ENCODE measurements at places on chromosomes 16 and 17. TPM values are rescaled to one million over a fixed set of nuclear protein-coding genes. Genes with fewer than 3 reads are reported as not detected.

GRCh38 chr17:13074026-13074425 lies 56.2 kb upstream of the ELAC2 start:
- no peaks in the 10 kb centered on the region for H3K4me1 ChIP-seq
- no peaks in the 10 kb centered on the region for H3K36me3 ChIP-seq
- DNase-seq: no peak
- no peak overlapping the region for H3K27ac ChIP-seq

- no peaks in the 10 kb centered on the region for H3K36me3 ChIP-seq
- H3K4me3 ChIP-seq: no peak overlapping the region
- peaks cover 12% of the 10 kb centered on the region for H3K27me3 ChIP-seq
- H3K4me1 ChIP-seq: no peaks in the 10 kb centered on the region
- DNase-seq: no peak
These were observed 21.3 kb upstream of the SALL1 start for GRCh38 chr16:51172368-51172767.

DNA sequence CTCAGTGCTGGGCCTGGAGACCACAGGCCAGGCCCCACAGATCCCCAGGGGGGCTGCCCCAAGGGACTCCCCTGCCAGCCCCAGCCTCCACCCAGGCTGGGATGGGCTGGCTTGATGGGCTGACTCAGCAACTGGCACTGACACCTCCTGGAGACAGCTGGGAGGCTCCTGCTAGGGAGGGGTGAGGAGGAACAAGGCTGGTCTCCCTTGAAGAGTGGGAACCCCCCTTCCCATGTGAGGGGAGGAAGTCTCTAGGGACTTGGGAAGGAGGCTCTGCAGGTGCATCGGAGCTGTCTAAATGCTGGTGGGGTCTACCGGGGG lies 10.4 kb downstream of the NHERF1 start:
- peaks cover 79% of the 10 kb centered on the region for H3K4me1 ChIP-seq
- H3K36me3 ChIP-seq: peaks cover 31% of the 10 kb centered on the region
- H3K27ac ChIP-seq: peak overlapping the region; percentile 88
- no peaks in the 10 kb centered on the region for H3K27me3 ChIP-seq
- H3K4me3 ChIP-seq: peak overlapping the region; percentile 2

- H3K4me3 ChIP-seq: no peak overlapping the region
- no peaks in the 10 kb centered on the region for H3K4me1 ChIP-seq
- no peak for DNase-seq
- no peaks in the 10 kb centered on the region for H3K27me3 ChIP-seq
- no peak overlapping the region for H3K27ac ChIP-seq
- H3K36me3 ChIP-seq: no peaks in the 10 kb centered on the region
These were observed 50.5 kb downstream of the GPR139 start for GRCh38 chr16:20023190-20023589.

EME1 gene
- 0.57 TPM for total RNA-seq

DNA sequence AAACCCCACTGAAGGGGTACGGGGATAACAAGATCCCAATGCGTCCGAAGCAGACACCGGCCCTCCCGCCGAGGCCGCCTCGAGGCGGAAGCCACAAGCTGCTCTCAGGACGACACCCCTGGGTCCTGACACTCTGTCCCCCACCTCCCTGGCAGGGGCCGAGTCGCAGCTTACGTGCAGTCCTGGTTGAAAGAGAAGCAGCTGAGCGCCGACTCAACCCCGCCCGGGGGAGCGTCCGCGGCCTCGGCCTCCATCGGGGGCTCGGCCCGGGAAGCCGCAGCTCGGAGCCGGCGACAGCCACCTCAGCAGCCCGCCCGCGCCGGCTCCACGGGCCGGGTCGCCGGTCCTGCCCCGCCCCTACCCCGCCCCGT lies at the start of gene WIPI1:
Gene WIPI1, minus strand, starts transcription at position 329 of the 371 bp plus-strand sequence. Its CDS starts 75 bp downstream, at position 254.
- H3K27me3 ChIP-seq: no peaks in the 10 kb centered on the region
- H3K36me3 ChIP-seq: no peaks in the 10 kb centered on the region
- DNase-seq: no peak
- peak within 1 kb of the TSS; percentile 76 for H3K4me3 ChIP-seq
- peaks cover 36% of the 10 kb centered on the region for H3K4me1 ChIP-seq

- no peak overlapping the region for H3K27ac ChIP-seq
- no peaks in the 10 kb centered on the region for H3K27me3 ChIP-seq
- no peaks in the 10 kb centered on the region for H3K36me3 ChIP-seq
These were observed 101.6 kb downstream of the RAB11FIP4 start for GRCh38 chr17:31492880-31493655.

DNA sequence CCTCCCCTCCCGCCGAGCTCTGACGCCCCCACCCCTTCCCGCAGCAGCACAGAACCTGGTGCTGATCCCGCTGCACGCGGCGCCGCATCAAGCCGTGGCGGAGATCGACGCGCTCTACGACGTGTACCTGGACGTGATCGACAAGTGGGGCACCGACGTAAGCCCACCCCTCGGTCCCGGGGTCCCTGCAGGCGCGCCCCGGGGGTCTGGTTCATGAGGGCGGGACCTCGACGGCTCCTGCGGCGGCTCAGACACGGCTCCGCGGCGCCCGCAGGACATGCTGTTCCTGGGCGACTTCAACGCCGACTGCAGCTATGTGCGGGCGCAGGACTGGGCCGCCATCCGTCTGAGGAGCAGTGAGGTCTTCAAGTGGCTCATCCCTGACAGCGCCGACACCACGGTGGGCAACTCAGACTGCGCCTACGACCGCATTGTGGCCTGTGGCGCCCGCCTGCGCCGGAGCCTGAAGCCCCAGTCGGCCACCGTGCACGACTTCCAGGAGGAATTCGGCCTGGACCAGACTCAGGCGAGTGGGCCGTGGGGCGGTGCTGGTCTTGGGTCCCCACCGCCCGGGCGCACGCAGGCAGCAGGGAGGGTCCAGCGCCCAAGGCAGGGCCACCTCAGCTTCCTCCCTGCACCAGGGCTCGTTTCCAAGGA lies 1.4 kb downstream of the DNASE1L2 start:
- H3K27ac ChIP-seq: no peak overlapping the region
- DNase-seq: no peak
- peaks cover 48% of the 10 kb centered on the region for H3K27me3 ChIP-seq
- peaks cover 17% of the 10 kb centered on the region for H3K4me1 ChIP-seq

PIRT gene
- total RNA-seq: not detected

- peak overlapping the region; percentile 81 for H3K27ac ChIP-seq
- H3K4me3 ChIP-seq: no peak overlapping the region
- no peaks in the 10 kb centered on the region for H3K36me3 ChIP-seq
These were observed 2.6 kb downstream of the CACNA1H start for GRCh38 chr16:1155353-1156054.

- H3K36me3 ChIP-seq: peaks cover 85% of the 10 kb centered on the region
- no peaks in the 10 kb centered on the region for H3K27me3 ChIP-seq
- H3K4me3 ChIP-seq: no peak overlapping the region
- no peak for DNase-seq
- H3K27ac ChIP-seq: peak overlapping the region; percentile 15
- H3K4me1 ChIP-seq: no peaks in the 10 kb centered on the region
These were observed 42.5 kb downstream of the GOSR1 start for GRCh38 chr17:30519707-30520106.

ABCC12 gene
- total RNA-seq: not detected

NT5C gene
- 94.2 TPM for total RNA-seq

- H3K4me3 ChIP-seq: no peak overlapping the region
- H3K36me3 ChIP-seq: peaks cover 6% of the 10 kb centered on the region
- no peaks in the 10 kb centered on the region for H3K27me3 ChIP-seq
- H3K27ac ChIP-seq: peak overlapping the region; percentile 86
- no peak for DNase-seq
- H3K4me1 ChIP-seq: peaks cover 54% of the 10 kb centered on the region
These were observed 60.9 kb downstream of the RAI1 start for GRCh38 chr17:17742133-17742621.

DNA sequence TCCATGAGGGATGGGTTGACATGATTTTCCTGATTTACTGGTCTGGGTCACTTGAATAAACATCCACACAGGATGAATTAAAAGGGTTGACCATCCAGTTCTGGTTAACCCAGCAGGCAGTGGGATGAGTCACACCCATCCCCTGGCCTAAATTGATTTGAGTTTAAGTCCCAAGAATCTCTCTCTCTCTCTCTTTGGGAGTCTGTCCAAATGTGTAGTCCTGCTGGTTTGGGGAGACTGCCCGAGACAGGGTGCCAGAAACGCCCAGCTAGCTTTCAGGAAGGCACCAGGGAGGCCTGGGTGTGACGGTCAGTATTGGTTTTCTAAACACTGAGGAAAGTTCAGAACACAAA lies 38.8 kb downstream of the SCPEP1 start:
- no peaks in the 10 kb centered on the region for H3K27me3 ChIP-seq
- H3K4me1 ChIP-seq: peaks cover 39% of the 10 kb centered on the region
- DNase-seq: no peak
- no peaks in the 10 kb centered on the region for H3K36me3 ChIP-seq
- no peak overlapping the region for H3K4me3 ChIP-seq

CCDC154 gene
- total RNA-seq: 0.95 TPM

DNA sequence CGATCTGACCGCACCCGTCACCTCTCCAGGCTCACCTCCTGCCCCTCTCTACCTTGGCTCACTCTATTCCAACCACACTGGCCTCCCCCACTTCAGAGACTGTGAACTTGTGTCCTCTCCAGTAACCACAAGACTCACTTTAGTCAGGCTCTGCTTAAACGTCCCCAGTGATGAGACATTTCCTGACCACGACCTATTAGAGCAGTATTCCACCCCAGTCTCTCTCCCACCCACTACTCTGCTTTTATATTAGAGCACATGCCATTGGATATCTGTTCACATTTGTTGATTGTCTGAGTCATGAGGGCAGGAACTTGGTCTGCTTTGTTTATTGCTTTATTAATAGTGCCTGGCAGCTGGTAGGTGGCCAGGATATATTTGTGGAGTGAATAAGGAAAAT lies 20.1 kb downstream of the COX11 start:
- no peaks in the 10 kb centered on the region for H3K27me3 ChIP-seq
- H3K36me3 ChIP-seq: peaks cover 63% of the 10 kb centered on the region

GRCh38 chr17:39963829-39964228 lies 1.0 kb downstream of the GSDMA start:
- no peak overlapping the region for H3K4me3 ChIP-seq
- no peak overlapping the region for H3K27ac ChIP-seq
- no peak for DNase-seq
- H3K4me1 ChIP-seq: no peaks in the 10 kb centered on the region
- H3K36me3 ChIP-seq: no peaks in the 10 kb centered on the region

GRCh38 chr17:869567-870525 lies 87.7 kb downstream of the MRM3 start:
- no peaks in the 10 kb centered on the region for H3K36me3 ChIP-seq
- H3K4me1 ChIP-seq: peaks cover 15% of the 10 kb centered on the region
- H3K27ac ChIP-seq: peak overlapping the region; percentile 89
- no peaks in the 10 kb centered on the region for H3K27me3 ChIP-seq
- DNase-seq: no peak

TACO1 gene
- total RNA-seq: 14.0 TPM

DOC2A gene
- total RNA-seq: 0.76 TPM

IRF8 gene
- total RNA-seq: 8.8 TPM

SPNS3 gene
- total RNA-seq: not detected

DNA sequence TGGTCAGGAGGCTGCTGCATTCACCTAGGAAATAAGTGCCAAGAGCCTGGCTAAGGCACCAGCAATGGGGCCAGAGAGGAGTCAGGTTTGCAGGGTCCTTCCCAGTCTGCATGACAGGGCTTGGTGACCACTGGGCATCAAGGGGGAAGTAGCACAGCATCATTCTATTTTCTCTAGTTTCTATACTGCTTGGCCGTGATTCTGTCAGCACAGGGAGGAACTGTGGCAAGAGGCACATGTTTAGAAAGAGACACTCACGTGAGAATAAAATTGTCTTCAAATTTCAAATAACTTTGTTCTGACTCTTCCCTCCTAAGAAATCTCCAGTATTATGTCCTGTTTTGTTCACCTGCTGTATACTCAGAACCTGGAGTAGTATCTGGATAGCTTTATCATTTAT lies 37.8 kb downstream of the ERN1 start:
- DNase-seq: no peak
- H3K4me1 ChIP-seq: peaks cover 9% of the 10 kb centered on the region
- no peaks in the 10 kb centered on the region for H3K36me3 ChIP-seq

GPR179 gene
- not detected for total RNA-seq

DNA sequence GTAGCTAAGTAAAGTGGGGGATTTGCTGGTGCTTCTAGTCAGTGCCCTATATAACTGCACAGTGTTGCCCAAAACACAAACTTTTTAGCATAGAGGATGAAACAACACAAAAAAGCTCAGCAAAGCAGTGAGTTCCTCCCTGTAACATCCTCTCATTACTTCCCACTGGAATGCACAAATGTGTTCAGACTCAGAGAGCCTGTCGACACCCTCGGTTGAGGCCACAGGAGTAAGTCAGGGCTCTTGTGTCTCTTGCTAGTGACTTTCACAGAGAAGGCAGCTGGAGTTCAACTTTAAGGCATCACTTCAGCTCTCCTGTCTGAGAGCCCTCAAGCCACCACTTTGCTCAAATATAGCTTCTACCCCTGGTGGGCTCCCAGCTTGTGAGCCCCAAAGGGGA lies 107.2 kb upstream of the NETO2 start:
- no peak for DNase-seq
- H3K27ac ChIP-seq: no peak overlapping the region
- H3K4me1 ChIP-seq: no peaks in the 10 kb centered on the region
- no peaks in the 10 kb centered on the region for H3K36me3 ChIP-seq
- H3K27me3 ChIP-seq: no peaks in the 10 kb centered on the region

GRCh38 chr16:48517493-48517892 lies 92.5 kb downstream of the N4BP1 start:
- H3K4me3 ChIP-seq: no peak overlapping the region
- DNase-seq: no peak
- H3K27ac ChIP-seq: no peak overlapping the region
- no peaks in the 10 kb centered on the region for H3K36me3 ChIP-seq

DNA sequence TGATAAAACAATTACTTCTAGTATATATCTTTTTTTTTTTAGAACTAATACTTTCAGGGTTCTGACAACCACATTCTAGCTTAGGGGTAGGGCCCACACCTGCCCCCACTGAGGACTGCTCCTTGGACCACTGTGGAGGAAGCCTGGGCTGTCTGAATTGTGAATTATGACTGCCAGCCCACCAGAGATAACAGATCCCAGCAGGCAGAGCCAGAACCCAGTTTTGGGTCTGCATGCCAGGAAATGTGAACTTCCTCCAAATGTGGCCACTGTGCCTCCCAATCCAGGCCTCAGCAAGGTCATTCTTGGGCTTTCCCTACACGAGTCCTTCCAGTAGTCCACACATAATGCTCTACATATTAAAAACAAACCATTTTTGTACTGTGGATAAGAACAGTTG lies 15.9 kb downstream of the VEZF1 start:
- peaks cover 23% of the 10 kb centered on the region for H3K36me3 ChIP-seq
- no peaks in the 10 kb centered on the region for H3K4me1 ChIP-seq
- no peak overlapping the region for H3K4me3 ChIP-seq
- H3K27me3 ChIP-seq: no peaks in the 10 kb centered on the region
- DNase-seq: no peak

- H3K4me3 ChIP-seq: no peak overlapping the region
- H3K36me3 ChIP-seq: no peaks in the 10 kb centered on the region
- no peak overlapping the region for H3K27ac ChIP-seq
These were observed 5.5 kb upstream of the ASGR1 start for GRCh38 chr17:7184647-7185046.

GRCh38 chr17:63675607-63676546 lies 24.0 kb downstream of the LIMD2 start:
- no peaks in the 10 kb centered on the region for H3K27me3 ChIP-seq
- H3K27ac ChIP-seq: peak overlapping the region; percentile 49
- DNase-seq: no peak
- H3K36me3 ChIP-seq: peaks cover 4% of the 10 kb centered on the region
- peaks cover 6% of the 10 kb centered on the region for H3K4me1 ChIP-seq
- H3K4me3 ChIP-seq: no peak overlapping the region

GRCh38 chr17:67035131-67036083 lies 8.9 kb upstream of the CACNG1 start:
- H3K4me3 ChIP-seq: no peak overlapping the region
- no peaks in the 10 kb centered on the region for H3K27me3 ChIP-seq
- no peak for DNase-seq
- H3K27ac ChIP-seq: no peak overlapping the region

Data from esophagus squamous epithelium (tissue), 5 donors.